Uterine smooth muscle cell (primary cell): ENCODE measurements at places on chromosomes 16 and 17. TPM values are rescaled to one million over a fixed set of nuclear protein-coding genes. Genes with fewer than 3 reads are reported as not detected.

Gene ATP2C2
- total RNA-seq: 0.12 TPM in 1 of 2 replicates, not detected in the other

Gene USP43
- under 0.01 and 0.12 TPM in 2 replicates for total RNA-seq

Gene MT4
- total RNA-seq: not detected in 2 replicates

Gene VKORC1
- 98.5 and 142 TPM in 2 replicates for total RNA-seq

Gene CTRL
- total RNA-seq: 0.33 TPM in 1 of 2 replicates, not detected in the other

Gene KCNAB3
- total RNA-seq: 0.75 and 1.00 TPM in 2 replicates
